Diencephalon (tissue), 1 donor: ENCODE measurements at places on chromosomes 1 and 21. TPM values are rescaled to one million over a fixed set of nuclear protein-coding genes. Genes with fewer than 3 reads are reported as not detected.

Gene PKLR
- 0.23 TPM for total RNA-seq

Gene CD84
- total RNA-seq: 4.4 TPM

Gene SNX7
- 36.7 TPM for total RNA-seq

Gene LSS
- 44.3 TPM for total RNA-seq

Gene KCNK2
- 34.8 TPM for total RNA-seq

Gene A3GALT2
- not detected for total RNA-seq

Gene TNFAIP8L2
- total RNA-seq: 2.3 TPM

Gene CADM3
- total RNA-seq: 134 TPM

Gene VSIG8
- not detected for total RNA-seq

Gene GPX7
- 27.2 TPM for total RNA-seq

Gene PPM1J
- 5.5 TPM for total RNA-seq

Gene FCN3
- not detected for total RNA-seq

Gene RASSF5
- 6.0 TPM for total RNA-seq
